ENCODE measurements at places on chromosomes 13 and 19.

GRCh38 chr19:48975947-48976847 is 11.1 kb downstream of the FTL start:
- no peak for DNase-seq

- DNase-seq: no peak
Measured at GRCh38 chr19:6564393-6564792, 26.6 kb downstream of the CD70 start.

- peak; percentile 26 for DNase-seq
Measured at GRCh38 chr13:41562083-41562482, 104.7 kb downstream of the RGCC start.

- no peak for DNase-seq
Measured at GRCh38 chr19:16070366-16070990, 5.8 kb upstream of the TPM4 start.

- no peak for DNase-seq
Measured at GRCh38 chr13:97695684-97696083, 257.8 kb upstream of the IPO5 start.

- no peak for DNase-seq
Measured at GRCh38 chr13:92954746-92955145, 271.9 kb upstream of the GPC6 start.

GRCh38 chr19:18274781-18275356 is 617 bp upstream of the IQCN start:
- DNase-seq: peak; percentile 72

DNA sequence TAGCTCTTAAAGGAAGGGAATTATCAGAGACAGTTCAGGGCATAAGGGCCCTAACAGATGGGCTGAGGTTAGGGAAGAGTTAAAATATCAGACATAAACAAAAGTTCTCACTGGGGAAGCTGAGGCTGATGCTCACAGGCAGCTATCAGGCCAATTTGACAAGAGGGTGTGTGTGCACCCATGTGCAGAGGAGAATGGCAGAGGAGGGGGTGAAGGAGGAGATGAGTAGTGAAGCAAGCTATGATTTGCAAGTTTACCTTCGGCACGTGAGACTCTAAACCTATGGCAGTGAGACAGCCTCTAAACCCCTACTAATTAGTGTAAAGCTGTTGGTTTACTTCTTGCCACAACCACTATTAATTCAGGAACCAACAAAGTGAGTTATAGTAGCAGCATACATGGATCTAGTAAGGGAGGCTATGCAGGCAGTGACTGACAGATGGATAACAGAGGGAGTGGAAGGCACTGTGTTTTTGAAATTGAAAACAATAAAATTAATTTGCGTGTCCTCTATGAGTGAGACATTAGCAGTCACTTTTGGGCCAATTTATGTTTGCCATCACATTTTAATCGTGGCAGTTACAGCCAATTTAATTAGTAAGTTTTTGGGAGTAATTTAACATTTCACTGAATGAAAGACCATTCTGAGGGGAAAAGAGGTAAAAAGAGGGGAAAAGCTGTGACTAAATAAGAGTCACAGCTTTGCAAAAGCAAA is 99.6 kb upstream of the HTR2A start:
- DNase-seq: no peak

DNA sequence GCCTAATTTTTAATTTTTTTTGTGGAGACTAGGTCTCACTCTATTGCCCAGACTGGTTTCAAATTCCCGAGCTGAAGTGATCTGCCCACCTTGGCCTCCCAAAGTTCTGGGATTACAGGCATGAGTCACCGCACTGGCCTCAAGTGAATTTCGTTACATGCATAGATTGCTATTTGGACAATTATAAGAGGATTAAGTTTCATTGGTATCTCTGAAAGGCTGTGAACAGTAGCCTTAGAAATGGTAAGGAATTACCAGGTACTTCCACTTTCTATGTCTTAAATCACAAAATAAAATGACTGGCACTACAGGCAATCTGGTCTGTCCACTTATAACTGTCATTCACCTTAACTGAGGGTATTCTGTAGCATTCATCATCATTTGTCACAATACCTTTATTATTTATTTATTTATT is 2.9 kb upstream of the CCDC9 start:
- DNase-seq: no peak

DNA sequence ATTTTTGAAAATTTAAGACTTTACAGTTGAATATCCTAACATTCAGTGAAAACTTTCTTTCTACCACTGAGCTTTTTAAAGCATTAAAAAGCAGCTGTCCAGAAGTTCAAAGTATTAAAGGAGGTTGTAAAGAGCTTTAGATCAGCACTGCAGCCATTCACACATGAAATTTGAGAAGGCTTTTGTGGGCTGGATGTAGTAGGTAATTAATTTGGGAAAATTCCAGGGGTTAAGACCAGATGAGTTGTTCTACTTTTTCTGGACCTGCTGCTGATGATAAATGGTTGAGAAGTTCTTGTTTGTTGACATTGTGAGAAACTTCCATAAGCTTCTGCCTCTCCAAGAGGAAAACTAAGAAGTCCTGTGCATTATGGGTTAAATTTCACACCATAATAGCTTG is 1779.6 kb upstream of the PRR20A start:
- DNase-seq: no peak

- no peak for DNase-seq
Measured at GRCh38 chr13:67421475-67421874, 191.3 kb upstream of the PCDH9 start.

DNA sequence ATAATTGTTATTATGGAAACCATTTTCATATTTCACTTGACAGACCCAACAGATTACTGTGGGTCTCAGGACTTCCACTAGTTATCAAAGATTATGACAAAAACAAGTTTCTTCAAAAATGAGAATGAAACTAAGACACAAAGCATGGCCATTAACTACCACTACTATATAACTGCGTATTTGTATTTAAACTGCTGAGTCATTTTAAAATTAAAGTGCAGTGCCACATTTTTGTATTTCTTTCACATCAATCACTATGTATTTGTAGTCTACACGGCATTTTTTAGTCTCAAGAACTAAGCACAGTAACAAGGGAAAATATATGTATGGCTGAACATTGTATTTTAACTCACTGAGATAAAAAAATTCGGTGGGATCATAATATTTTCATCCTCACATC is 10.1 kb upstream of the KLF12 start:
- no peak for DNase-seq

- DNase-seq: no peak
Measured at GRCh38 chr13:59906413-59907049, 257.2 kb downstream of the DIAPH3 start.

GRCh38 chr13:24834902-24835510 is 71.0 kb downstream of the RNF17 start:
- DNase-seq: no peak

DNA sequence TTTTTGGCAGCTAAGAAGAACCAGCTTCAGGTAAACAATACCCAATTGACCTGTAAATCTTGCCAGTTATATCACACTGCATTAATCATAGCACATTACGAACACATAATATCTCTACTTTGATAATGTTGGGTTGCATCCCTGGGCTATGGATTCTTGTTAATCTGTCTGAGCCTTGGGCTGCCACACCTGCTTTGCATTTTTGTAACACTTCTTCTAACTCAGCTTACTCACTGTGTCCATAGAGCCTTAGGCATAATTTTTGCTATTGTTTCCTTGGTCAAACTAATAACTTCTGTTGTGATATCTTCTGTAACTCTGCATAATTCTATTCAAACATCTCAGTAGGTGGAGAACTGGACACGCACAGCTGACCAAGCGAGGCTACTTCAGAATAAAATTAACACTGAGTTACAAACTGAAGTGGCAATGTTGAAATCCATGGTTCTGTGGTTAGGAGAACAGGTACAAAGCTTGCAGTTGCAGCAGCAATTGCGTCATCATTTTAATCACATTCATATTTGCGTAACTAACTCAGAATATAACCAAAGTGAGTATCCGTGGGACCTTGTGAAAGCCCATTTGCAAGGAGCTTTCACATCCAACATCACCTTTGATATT is 6.4 kb downstream of the ZNF350 start:
- no peak for DNase-seq

- DNase-seq: no peak
Measured at GRCh38 chr13:114173745-114174144, 5.3 kb upstream of the CFAP97D2 start.

DNA sequence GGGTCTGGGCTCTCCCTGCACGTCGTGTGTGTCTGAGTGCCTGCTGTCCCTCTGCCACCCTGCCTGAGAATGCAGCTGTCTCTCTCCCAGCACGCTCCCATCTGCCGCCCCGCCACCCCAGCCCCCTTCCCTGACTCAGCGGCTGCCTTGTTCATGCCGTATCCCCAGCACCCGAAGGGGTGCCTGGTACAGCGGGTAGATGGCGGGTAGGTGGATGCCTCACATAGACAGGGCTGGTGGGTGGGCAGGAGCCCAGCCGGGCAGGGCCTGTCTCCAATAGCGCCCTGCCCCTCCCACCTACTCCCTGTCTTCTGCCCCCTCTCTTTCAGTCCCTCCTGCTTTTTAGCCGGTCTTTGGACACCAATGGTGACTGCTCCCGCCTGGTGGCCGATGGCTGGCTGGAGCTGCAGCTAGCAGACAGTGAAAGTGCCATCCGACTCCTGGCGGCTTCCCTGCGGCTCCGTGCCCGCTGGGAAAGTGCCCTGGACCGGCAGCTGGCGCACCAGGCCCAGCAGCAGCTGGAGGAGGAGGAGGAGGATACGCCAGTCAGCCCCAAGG is 30.3 kb downstream of the DHX34 start:
- no peak for DNase-seq

DNA sequence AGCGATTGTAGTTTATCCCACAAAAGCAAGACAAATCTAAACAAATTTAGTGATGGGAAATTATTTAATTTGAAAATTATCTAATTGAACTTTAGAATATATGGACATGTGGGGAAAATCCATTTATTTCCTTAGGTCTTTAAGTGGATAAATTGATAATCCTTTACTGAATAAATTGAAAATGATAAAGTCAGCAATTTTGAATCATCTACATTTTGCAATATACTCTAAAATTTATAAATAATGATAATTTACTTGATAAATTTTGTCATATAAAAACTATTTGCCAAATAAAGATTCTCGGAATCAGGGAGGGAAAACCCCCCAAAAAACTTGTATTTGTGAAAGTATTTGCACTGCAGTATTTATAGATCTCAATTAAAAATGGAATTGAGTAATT is 875.3 kb upstream of the SLITRK5 start:
- DNase-seq: no peak

DNA sequence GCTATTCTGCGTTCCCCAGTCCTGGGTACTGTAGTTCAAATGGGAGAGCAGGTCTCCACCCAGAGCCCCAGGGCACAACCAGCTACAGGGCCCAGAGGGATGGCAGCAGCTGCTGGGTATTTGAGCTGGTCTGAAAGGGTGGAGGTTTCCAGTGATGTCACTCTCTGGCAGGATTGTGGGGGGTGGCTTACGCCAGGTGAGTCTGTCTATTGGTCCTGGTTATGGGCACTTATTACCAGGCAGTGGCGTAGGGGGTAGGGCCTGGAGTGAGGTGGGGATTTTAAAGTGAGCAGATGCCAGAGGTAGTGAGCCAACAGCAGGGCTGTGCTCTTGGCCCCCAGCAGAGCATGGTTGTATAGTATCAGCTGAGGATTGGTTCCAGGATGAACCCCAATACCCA is 6.2 kb downstream of the RPS19 start:
- no peak for DNase-seq

- no peak for DNase-seq
Measured at GRCh38 chr13:33472446-33472845, 186.9 kb upstream of the STARD13 start.

Data from hypothalamus (tissue), 51 donors.